Renal cortex interstitium (tissue), 15 donors: ENCODE measurements at places on chromosomes 2 and 18. TPM values are rescaled to one million over a fixed set of nuclear protein-coding genes. Genes with fewer than 3 reads are reported as not detected.

Gene RAB6C
- 0.44 TPM for polyA plus RNA-seq

Gene MRO
- 3.6 TPM for polyA plus RNA-seq

DNA sequence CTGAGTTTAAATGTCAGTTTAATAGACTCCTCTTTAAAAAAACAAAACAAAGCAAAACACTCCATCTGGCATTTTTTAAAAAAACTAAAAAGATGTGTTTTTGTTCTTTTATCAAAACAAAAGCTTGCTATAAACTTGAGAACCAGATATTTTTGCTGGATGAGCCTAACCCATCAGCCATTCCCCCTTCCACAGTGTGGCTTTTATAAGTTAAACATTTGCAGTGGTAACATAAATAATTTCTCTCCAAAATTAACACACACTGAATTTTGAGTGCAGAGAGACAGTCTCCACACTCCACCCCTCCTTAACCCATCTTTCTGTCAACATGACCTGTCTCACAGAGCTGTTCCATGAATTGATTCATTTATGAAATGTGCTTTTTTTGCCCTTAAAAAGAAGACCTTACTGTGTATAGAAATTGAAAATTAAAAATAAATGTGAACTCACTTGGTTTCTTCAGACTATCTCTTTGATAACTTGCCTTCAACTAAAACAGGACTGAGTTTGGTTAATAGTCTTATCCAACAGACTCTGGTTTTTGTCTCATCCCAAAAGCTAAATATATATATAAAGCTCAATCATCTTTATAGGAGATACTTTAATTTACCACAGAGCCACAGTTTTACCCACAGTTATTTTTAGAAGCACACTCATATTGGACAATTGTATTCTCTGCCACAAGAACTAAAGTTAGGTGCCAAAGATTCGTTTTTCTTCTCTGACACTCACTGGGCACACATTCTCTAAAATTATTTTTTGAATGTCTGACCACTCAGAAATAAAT, 64.8 kb upstream of the STK39 start:
- no peak for DNase-seq

DNA sequence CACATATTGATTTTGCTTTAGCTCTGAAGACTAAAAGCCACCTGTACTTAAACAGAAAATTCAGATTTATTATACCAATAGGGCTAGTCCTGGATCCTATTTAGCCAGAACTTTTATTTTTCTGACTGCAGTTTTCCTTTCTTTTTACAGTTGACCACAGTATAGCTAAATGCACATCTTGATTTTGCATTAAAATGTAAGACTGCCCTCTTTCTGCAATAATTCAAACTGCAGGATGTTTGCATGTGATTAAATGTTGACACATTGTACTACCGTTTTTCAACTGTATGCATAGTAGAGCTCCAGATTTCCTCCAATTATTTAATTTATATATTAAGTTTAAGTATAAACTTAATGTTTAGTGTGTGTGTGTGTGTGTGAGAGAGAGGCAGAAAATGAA, 1262.9 kb downstream of the SUCLG1 start:
- peak; percentile 7 for DNase-seq

Gene LRRC30
- polyA plus RNA-seq = 0.56 TPM

DNA sequence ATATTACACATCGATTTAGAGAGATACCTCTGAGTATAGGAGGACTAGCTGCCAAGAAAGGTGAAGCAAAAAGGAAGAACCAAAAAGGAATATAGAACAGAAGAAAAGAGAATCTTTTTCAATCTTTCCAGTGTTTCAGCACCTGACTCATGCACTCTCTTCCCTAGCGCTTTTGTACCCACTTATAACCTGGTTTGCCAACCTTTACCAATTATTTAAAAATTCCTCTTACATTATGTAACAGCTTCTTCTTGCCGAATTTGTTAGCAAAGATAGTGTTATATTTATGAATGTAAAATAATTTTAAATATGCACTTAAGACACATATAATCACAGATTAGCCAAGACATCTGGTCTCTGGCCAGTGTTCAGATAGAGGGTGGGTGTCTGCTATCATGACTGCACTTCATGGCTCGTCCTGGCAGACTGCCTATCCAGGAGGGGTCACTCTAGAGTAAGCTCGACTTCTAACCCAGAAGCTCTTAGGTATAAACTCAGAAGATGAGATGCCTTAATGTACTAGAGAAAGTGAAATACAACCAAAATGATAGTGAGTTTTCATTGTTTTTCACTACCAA, 122.9 kb downstream of the ATAD2B start:
- no peak for DNase-seq
